Epithelial cell of esophagus (primary cell): ENCODE measurements at places on chromosomes 12 and 14.

DNA sequence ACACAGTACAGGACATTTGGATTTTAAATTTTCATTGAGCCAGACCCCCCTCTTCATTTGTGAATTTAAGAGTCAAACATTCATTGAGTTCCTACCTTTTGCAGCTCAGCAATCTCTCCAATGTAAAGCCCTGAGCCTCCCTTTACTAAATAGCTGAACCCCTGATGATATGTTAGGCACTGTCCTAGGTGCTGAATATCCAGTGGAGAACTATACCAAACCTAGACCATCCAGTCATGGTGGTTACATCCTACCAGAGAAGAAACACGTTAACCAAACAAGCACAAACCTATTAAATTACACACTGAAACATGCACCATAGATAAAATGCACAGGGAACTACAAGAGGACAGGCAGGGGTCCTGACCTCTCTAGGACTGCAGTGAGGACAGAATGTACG, 1585.3 kb upstream of the TMEM132C start:
- no peak for DNase-seq

GRCh38 chr12:106919910-106920544, 35.7 kb upstream of the TMEM263 start:
- peak; percentile 59 for DNase-seq

DNA sequence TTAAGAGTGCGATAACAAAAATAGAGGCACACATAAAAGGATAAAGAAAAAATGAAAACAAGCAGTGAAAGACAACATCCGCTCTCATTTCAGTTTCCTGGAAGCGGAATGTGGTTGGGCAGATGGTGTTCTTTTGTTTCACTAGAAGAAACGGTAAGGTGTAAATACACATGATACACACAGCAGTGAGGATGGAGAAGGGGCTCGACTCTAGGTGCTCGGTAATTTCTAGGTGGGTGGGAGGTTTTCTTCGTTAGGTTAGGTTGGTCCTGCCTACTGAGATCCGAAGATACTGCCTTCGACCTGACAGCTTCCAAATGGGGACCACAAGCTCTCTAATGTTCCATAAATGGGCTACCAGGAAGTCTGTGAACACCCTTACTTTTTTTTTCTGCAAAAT, 1082.5 kb downstream of the BCL11B start:
- no peak for DNase-seq

GRCh38 chr12:110906985-110907384, 13.4 kb downstream of the MYL2 start:
- peak; percentile 12 for DNase-seq

- DNase-seq, result no peak
Observed at GRCh38 chr12:42761086-42761485, 171.5 kb upstream of the PRICKLE1 start.

DNA sequence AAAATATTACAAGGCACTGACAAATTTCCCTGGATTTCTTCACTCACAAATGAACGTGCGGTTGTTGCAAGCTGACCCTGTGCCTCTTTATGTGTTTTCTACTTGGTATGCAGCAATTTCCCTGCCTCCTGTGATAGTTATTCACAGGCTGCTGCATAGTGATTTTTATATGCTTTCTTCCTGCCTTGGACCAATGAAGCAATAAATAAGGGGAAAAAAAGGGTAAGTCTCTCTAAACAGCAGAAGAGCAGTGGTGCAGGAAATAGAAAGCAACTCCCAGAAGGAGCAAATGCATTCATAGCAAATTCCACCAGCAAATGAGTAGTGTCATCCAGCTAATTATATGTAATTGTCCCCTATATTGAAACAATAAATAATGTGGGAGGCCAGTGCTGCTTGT, 737.9 kb downstream of the GALC start:
- DNase-seq, result no peak

- peak; percentile 90 for DNase-seq
Observed at GRCh38 chr12:66048835-66049537, 81.6 kb downstream of the LLPH start.

- DNase-seq, result no peak
Observed at GRCh38 chr12:55631733-55632132, 5.0 kb upstream of the OR10P1 start.

DNA sequence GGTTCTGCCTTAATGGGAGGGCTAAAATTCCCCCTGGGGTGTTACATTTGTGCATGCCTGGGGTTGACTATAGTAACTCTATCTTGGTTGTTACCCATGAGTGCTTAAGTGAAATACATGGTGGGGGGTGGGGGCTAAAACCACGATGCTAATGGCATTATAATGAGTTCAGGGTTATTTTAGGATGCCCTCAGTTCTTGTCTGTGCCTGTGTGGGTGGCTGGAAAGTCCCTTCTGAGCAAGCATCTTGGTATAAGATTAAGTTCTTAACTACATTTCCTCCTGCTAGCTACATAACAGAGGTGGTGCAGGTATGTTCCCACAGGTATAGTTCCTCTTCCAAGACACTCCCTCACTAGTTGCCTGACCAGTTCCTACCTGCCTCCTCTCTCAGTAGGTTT, 822.3 kb downstream of the LRFN5 start:
- DNase-seq, result peak; percentile 79

- DNase-seq, result no peak
Observed at GRCh38 chr14:72186523-72186922, 254.3 kb downstream of the RGS6 start.

- DNase-seq, result no peak
Observed at GRCh38 chr14:21063479-21063878, 5.9 kb downstream of the RNASE8 start.

DNA sequence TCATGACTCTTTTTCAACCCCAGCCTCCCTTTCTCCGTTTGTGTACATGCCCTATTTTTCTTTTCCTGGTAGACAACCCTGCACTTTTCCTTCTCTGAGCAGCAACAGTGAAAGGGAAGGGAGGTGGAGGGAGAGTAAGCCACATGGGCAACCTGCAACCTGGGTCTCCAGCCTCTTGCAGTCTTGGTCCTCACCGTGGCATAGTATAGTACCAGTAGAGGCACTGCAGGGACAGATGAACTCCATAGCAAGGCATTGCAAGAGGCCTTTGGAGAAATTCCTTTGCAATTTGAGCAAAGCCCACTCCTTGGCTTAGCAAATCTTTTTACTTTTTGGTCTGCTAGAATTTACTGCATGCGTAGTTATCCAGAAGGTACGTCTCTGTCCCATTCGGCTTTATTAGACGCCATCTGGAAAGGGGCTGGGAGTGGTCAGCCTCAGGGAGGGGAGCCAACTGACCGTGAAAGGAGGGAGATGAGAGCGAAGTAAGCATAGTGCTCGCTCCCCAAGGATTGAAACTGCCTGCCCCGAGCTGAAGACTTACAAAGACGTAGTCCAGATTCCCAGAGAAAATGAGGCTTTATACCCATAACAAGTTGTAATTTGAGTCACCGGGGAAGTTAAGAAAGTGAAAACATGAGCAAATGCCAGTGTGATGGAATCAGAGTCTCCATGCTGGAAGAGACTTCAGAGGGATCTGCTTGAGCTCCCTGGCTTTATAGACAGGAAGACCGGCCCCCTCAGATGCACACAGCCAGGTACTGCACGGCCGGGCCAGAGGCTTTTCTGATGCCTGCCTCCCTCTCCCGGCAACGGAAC, 332.0 kb downstream of the CACNA1C start:
- DNase-seq, result no peak

DNA sequence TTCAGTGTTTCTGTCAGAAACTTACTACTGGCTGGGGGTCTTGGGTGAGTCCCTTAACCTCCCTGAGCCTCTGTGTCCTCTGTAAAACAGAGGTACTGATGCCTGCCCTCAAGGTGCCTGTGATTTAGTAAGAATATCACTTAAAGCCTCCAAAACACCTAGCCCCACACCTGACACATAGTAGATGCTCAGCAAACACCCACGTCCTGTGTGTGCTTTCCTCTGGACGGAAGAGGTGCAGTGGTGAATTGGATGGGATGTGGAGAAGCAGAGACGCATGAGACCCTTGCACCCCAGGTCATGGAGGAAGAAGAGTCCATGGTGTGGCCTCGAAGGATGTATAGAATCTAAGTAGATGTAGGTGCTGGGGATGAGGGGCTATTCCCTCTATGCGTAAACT, 110.6 kb downstream of the LGMN start:
- DNase-seq, result no peak

GRCh38 chr12:63362166-63362565, 211.2 kb upstream of the AVPR1A start:
- DNase-seq, result no peak

GRCh38 chr14:101538878-101539277, 22.4 kb upstream of the DIO3 start:
- DNase-seq, result no peak

DNA sequence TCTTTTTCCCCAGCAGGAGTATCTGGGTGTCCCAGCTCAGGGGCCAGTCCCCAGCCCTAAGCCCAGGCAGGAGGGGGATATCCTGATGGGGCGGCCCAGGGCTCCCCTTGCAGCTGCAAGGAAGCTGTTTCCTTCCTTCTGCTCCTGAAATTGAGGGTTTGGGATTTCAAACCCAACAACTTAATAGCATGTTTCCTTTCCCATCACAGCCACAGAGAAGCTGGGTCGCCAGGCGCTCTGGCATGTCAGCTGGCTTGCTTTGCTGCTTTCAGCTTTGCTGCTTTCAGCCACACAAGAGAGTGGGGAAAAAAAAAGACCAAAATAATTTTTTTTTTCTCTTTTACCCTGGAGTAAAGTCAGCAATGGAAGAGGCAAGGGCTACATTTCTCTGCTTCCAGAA, 30.0 kb downstream of the HVCN1 start:
- DNase-seq, result no peak

GRCh38 chr14:90641615-90642243, 174.5 kb downstream of the TTC7B start:
- DNase-seq, result no peak
